COR-L47 (cell line): ENCODE measurements at places on chromosomes 1 and 21.

- peak; percentile 45 for DNase-seq
Measured at GRCh38 chr1:108692724-108693655, 880 bp downstream of the PRPF38B start.

GRCh38 chr1:196183941-196184340, 424.3 kb downstream of the KCNT2 start:
- DNase-seq, result no peak

- no peak for DNase-seq
Measured at GRCh38 chr1:42660907-42661500, 2.8 kb downstream of the PPIH start.

- DNase-seq, result peak; percentile 47
Measured at GRCh38 chr1:40532844-40533424, 1.5 kb downstream of the ZNF684 start.

- peak; percentile 44 for DNase-seq
Measured at GRCh38 chr1:204130981-204131892, 20.6 kb downstream of the ETNK2 start.

- DNase-seq, result no peak
Measured at GRCh38 chr21:46662367-46662654, 26.8 kb downstream of the PRMT2 start.
